Panc1 (cell line): ENCODE measurements at places on chromosomes 7 and 10. TPM values are rescaled to one million over a fixed set of nuclear protein-coding genes. Genes with fewer than 3 reads are reported as not detected.

CCL24 gene
- not detected for total RNA-seq

- no peaks in the 10 kb centered on the region for H3K36me3 ChIP-seq
- H3K27me3 ChIP-seq: peaks cover 15% of the 10 kb centered on the region
- DNase-seq: no peak
- no peaks in the 10 kb centered on the region for H3K4me1 ChIP-seq
- H3K27ac ChIP-seq: no peak overlapping the region
Measured at GRCh38 chr10:76736392-76736791, 901.2 kb downstream of the KCNMA1 start.

DNA sequence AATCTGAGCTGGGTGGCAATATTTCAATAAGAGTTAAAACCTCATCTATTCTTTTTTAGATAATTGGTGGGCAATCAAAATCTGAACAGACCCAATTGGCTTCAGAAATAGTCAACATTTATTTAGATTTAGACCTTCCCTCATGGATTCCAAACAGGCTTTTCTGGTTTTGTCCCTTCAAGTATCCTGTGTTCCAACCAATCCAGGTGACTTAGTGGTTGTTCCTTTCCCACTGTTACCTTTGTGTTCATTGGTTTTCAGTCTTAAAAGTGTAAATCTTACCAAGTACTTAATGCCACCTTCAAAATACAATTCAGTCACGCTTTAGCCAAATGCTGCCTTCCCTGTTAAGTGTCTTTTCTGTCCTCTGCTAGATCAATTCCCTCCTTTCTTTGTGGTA, 85.9 kb downstream of the AHR start:
- H3K4me3 ChIP-seq: no peak overlapping the region
- no peaks in the 10 kb centered on the region for H3K27me3 ChIP-seq
- H3K4me1 ChIP-seq: no peaks in the 10 kb centered on the region

- H3K4me3 ChIP-seq: no peak overlapping the region
- H3K27ac ChIP-seq: no peak overlapping the region
- H3K36me3 ChIP-seq: no peaks in the 10 kb centered on the region
- DNase-seq: no peak
- H3K4me1 ChIP-seq: no peaks in the 10 kb centered on the region
Measured at GRCh38 chr10:25966844-25967243, 32.8 kb downstream of the MYO3A start.

DNA sequence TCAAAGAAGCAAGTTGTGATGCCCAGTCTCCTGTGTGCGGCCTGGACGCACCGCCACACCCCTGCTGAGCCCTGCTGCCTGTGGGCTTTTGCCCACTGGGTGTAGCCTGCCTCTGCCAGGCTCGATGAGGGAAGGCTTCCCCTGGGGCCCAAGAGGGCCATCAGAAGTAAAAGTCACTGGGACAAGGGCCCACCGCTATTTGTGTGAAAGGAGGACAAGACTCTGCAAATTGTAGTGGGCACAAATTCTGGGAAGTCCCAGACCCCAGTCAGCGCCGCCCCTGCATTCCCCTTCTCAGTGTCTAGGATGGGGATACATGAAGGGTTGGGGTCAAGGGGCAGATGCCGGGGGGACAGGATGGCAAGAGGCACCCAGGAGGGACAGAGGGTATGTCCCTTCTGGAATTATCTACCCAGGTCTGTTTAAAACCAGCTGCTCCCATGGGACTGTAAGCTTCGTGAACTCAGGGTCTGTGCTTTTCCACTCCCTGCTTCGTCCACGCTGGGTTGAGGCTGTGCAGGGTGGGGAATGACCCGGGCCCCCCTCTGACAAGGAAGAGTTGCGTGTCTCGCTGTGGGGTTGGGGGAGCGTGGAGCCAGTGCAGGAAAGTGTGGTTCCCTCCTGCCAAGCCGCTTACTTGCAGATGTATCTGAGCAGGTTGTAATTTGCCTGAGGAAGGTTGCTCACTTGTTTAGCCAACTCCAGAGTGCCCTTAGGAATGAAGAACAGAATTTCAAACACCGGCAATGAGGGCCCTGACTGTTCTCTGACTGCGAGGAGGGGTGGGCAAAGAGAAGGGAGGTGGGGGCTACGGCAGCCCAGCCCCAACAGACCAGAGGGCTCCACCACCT, 147.2 kb downstream of the MAPK8 start:
- H3K36me3 ChIP-seq: no peaks in the 10 kb centered on the region
- no peak for DNase-seq
- no peaks in the 10 kb centered on the region; the same call in 1 of the 2 replicates for H3K4me1 ChIP-seq
- no peak overlapping the region for H3K27ac ChIP-seq
- H3K4me3 ChIP-seq: no peak overlapping the region
- no peaks in the 10 kb centered on the region for H3K27me3 ChIP-seq

SORBS1 gene
- 29.4 TPM for total RNA-seq

DNA sequence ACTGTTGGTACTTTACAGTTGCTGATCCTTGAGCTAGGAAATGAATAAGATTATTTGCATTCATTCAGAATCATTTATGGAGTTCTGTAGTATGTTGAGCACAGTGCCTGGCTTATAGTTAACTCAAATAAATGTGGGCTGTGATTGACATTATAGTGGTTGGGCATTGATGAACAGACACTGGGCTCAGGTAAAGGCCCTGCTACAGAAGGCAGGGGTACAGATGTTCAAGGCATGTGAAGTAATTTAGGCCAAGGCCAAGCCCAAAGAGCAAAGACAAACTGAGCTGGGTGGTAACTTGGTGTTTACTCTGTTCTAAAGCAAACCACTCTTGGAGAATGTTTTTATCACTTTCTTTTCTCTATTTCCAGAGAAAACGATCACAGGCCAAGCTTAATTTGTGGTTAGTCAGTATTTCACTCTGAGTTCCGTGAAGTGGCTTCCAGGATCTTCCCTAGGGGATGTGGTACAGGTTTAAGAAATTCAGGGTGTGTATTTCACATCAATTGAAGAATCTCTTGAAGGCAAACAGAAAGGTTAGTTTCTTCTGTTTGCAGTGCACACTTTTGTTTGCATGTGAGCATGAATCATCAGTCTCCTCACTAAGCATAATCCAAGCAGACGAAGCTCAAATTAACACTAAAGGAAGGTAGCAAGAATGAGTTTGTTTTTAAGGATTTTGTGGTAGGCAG, 113.9 kb upstream of the PRR15 start:
- no peak overlapping the region for H3K4me3 ChIP-seq
- peak; percentile 20 for DNase-seq
- no peak overlapping the region for H3K27ac ChIP-seq
- H3K36me3 ChIP-seq: no peaks in the 10 kb centered on the region
- H3K4me1 ChIP-seq: 0 out of 2 replicates have a peak, but pooled peaks cover 3% of the 10 kb centered on the region

GRCh38 chr7:93811198-93811597, 79.4 kb downstream of the TFPI2 start:
- H3K4me1 ChIP-seq: no peaks in the 10 kb centered on the region
- no peak overlapping the region for H3K27ac ChIP-seq
- no peaks in the 10 kb centered on the region for H3K36me3 ChIP-seq
- H3K4me3 ChIP-seq: no peak overlapping the region

AKR1D1 gene
- total RNA-seq: not detected

PCLO gene
- 1.1 TPM for total RNA-seq

SORCS3 gene
- not detected for total RNA-seq

DNA sequence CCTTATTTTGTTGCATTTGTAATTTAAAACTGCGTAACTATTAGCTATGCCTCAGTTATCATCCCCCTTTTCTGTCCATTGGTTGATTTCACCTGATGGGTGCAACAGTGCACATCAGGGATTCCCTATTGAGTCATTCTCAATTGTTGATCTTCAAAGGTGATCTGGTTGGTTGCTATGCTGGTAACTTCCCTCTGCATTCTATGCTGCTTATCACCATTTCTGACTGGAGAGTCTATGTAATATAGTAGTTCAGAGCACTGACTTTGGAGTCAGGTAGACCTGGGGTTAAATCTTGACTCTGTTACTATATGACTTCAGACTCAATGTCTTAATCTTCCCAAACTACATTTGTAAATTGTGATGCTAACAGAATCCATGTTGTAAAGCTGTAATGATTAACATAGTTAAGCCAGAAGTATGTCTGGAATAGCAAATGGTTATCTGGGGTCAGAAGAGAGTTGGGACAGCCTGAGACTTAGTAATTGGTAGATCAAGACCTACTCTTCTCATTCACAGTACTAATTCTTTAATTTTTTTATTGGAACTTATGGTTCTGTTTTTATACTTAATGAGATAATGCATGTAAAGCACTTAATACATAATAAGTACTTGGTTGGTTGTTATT, 38.1 kb downstream of the EXOC6 start:
- no peak for DNase-seq
- 0 out of 2 replicates have a peak overlapping the region, but pooled peaks have one; percentile 12 for H3K27ac ChIP-seq
- no peaks in the 10 kb centered on the region for H3K36me3 ChIP-seq
- no peak overlapping the region for H3K4me3 ChIP-seq
- H3K4me1 ChIP-seq: peaks cover 14% of the 10 kb centered on the region
- H3K27me3 ChIP-seq: no peaks in the 10 kb centered on the region

DNA sequence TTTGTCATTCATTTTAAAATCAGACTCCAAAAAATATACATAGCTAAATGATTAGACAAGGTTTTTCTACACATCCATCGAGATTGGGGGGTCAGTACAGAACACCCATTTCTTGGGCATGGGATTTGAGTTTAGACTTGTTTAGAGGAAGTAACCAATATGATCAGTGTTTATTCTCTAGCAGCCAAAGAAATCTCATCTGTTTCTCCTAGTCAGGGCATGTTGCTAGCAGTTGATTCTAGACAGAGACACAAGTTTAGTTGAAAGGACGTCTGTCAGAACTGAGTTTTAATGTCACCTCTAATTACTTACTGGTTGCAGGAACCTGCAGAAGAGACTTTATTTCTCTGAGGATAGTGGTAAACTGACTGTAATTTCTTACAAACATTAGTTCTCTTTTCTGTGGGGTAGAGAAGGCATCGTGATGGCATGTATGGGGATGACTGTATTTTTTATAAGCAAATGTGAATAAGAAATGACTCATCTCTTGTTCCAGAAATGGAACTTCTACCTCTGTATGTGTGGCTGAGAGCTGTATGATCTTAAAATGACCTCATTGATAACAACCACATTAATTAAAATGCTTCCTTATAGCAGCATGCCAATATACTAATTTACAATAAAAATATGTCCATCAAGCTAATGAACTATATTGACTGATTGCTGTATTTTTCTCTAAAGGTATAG, 30.6 kb upstream of the RHOBTB1 start:
- H3K27ac ChIP-seq: no peak overlapping the region
- H3K4me3 ChIP-seq: no peak overlapping the region
- no peaks in the 10 kb centered on the region for H3K27me3 ChIP-seq
- no peaks in the 10 kb centered on the region for H3K36me3 ChIP-seq
- DNase-seq: no peak

UCMA gene
- not detected for total RNA-seq

GRCh38 chr10:131737543-131738395, 163.0 kb upstream of the PPP2R2D start:
- DNase-seq: no peak
- H3K4me3 ChIP-seq: no peak overlapping the region
- H3K27ac ChIP-seq: no peak overlapping the region
- H3K36me3 ChIP-seq: no peaks in the 10 kb centered on the region

GRCh38 chr7:155984609-155985405, 172.5 kb upstream of the SHH start:
- no peak overlapping the region for H3K4me3 ChIP-seq
- no peaks in the 10 kb centered on the region for H3K27me3 ChIP-seq
- no peaks in the 10 kb centered on the region for H3K36me3 ChIP-seq

TMEM176A gene
- total RNA-seq: 0.39 TPM

- H3K27ac ChIP-seq: peak overlapping the region; percentile 100
- peaks cover 25% of the 10 kb centered on the region for H3K4me1 ChIP-seq
- peak overlapping the region; percentile 98 for H3K4me3 ChIP-seq
- no peaks in the 10 kb centered on the region; the same call in 1 of the 2 replicates for H3K36me3 ChIP-seq
- no peak for DNase-seq
Measured at GRCh38 chr7:23474094-23474828, 4.0 kb upstream of the IGF2BP3 start.

DNA sequence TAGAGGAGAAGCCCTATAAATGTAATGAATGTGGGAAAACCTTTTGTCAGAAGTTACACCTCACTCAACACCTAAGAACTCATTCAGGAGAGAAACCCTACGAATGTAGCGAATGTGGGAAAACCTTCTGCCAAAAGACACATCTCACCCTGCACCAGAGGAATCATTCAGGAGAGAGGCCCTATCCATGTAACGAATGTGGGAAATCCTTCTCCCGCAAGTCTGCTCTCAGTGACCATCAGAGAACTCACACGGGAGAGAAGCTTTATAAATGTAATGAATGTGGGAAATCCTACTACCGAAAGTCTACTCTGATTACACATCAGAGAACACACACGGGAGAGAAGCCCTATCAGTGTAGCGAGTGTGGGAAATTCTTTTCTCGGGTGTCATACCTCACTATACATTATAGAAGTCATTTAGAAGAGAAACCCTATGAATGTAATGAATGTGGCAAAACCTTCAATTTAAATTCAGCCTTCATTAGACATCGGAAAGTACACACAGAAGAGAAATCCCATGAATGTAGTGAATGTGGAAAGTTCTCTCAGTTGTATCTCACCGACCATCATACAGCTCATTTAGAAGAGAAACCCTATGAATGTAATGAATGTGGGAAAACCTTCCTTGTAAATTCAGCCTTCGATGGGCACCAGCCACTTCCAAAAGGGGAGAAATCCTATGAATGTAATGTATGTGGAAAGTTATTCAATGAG, 18.9 kb downstream of the RBAK start:
- peaks cover 32% of the 10 kb centered on the region for H3K36me3 ChIP-seq
- H3K4me3 ChIP-seq: no peak overlapping the region
- no peak for DNase-seq
- H3K27ac ChIP-seq: no peak overlapping the region

DNA sequence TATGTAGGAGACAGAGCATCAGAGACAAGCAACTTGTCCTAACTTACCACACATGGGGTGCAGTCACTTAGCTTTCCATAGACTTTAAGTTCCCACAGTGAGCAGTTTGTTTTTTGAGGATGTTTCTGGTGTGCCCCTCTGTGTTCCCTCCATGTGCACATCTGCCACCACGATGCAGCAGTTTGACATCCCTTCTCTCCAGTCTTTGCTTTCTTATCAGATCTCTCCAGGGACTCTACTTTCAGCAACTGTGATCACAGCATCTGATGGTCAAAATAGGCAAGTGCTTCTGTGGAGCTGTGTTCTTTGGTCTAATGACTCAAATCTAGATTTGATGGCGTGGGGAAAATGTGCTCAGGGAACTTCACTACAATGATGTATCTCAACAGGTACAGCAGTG, 96.5 kb upstream of the NAMPT start:
- no peaks in the 10 kb centered on the region for H3K4me1 ChIP-seq
- no peak overlapping the region for H3K4me3 ChIP-seq
- no peaks in the 10 kb centered on the region for H3K27me3 ChIP-seq

GRCh38 chr10:30455816-30456215, 21.8 kb downstream of the MAP3K8 start:
- H3K36me3 ChIP-seq: no peaks in the 10 kb centered on the region; the same call in 1 of the 2 replicates
- H3K4me1 ChIP-seq: no peaks in the 10 kb centered on the region

DNA sequence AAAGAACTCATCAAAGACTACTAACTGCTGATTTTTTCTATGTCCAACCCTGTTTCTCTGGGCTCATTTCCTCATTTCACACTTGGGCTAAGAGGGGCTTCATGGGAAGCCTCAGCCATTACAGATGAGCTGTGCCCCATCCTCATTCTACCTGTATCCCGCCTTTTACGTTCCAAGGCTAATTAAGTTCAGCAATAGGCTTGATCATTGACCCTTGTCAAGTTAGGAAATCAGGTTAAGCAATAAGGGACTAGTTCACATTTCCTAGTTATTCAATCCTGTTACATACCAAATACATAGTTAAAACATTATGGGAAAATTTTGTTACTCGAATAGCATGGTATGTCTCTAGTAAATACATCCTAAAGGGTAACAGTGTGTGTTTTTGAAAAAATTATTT, 29.3 kb upstream of the AGBL3 start:
- H3K4me1 ChIP-seq: no peaks in the 10 kb centered on the region
- no peaks in the 10 kb centered on the region for H3K27me3 ChIP-seq
- H3K4me3 ChIP-seq: no peak overlapping the region
- H3K36me3 ChIP-seq: no peaks in the 10 kb centered on the region
- H3K27ac ChIP-seq: no peak overlapping the region
- DNase-seq: no peak
